Cerebellar nuclear complex (tissue), 1 donor: ENCODE measurements at places on chromosomes 6 and 20.

DNA sequence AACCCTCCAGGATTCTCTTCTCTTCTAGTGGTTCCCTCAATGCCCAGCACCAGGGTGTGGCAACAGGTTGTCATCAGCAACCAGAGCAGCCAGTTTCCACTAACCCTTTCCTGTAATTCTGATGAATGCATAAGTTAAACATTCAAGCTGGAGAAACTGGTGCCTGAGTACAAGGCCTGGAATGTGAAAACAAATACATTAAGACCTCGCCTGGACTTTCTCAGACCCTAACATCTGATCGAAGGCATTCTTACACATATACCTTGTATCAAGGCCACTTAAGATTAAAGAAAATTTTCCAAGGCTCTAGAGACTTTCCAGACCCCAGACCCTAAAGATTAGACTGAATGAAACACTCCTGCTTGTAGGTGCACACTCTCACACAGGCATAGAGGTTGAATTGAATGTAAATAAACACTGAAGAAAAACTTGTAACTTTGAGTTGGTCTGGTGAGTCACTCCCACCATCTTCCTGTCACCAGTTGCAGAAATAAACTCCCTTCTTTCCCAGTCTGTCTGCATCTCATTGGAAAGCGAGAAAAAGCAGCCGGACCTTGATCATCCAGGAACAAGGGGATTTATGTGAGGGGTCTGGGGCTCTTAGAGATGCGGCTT, 9.0 kb downstream of the LRP11 start:
- no peak for DNase-seq

DNA sequence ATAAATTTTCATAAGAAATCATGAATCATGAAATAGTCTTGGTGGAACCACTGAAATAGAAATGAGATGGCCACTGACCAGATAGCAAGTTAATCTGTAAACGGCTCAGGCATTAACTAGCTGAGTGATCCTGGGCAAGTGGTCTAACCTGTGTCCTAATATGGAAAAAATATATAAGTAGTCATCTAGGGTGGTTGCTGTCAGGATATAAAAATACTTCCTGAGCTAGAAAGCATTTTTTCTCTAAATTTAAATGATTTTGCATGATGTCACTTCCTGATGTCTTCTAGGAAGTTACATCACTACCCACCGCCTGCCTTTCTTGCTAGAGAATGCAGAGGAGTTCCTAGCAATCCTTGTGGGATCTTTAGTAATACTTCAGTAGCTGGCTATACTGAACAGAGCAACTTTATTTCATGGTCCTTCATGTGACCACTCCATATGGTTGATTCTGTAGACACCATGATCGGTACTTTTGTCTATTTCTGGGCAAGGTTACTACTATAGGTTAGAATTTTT, 228.1 kb upstream of the CEP162 start:
- DNase-seq: no peak

DNA sequence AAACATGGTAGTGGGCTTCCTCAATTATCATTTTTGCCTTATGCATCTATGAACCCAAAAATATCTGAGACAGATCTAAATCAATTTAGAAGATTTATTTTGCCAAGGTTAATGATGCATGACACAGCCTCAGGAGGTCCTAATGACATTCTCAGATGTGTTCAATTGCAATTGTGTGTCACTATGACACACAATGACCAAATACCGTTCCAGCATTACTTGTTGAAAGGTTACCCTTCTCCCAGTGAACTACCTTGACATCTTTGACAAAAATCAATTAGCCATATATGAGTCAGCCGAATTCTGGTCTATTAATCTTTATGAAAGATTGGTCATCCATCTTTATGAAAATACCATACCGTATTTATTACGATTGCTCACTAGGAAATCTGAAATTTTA, 592.5 kb upstream of the GJE1 start:
- no peak for DNase-seq

GRCh38 chr6:110389689-110390382, 25.5 kb downstream of the DDO start:
- no peak for DNase-seq

DNA sequence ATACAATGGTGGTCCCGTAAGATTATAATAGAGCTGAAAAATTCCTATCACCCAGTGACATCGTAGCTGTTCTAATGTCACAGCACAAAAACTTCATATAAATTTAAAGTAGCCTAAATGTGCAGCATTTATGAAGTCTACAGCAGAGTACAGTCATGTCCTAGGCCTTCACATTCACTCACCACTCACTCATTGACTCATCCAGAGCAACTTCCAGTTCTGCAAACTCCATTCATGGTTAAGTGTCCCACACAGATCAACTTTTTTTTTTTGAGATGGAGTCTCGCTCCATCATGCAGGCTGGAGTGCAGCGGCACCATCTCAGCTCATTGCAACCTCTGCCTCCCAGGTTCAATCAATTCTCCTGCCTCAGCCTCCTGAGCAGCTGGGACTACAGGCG, 20.9 kb upstream of the KCNG1 start:
- no peak for DNase-seq

DNA sequence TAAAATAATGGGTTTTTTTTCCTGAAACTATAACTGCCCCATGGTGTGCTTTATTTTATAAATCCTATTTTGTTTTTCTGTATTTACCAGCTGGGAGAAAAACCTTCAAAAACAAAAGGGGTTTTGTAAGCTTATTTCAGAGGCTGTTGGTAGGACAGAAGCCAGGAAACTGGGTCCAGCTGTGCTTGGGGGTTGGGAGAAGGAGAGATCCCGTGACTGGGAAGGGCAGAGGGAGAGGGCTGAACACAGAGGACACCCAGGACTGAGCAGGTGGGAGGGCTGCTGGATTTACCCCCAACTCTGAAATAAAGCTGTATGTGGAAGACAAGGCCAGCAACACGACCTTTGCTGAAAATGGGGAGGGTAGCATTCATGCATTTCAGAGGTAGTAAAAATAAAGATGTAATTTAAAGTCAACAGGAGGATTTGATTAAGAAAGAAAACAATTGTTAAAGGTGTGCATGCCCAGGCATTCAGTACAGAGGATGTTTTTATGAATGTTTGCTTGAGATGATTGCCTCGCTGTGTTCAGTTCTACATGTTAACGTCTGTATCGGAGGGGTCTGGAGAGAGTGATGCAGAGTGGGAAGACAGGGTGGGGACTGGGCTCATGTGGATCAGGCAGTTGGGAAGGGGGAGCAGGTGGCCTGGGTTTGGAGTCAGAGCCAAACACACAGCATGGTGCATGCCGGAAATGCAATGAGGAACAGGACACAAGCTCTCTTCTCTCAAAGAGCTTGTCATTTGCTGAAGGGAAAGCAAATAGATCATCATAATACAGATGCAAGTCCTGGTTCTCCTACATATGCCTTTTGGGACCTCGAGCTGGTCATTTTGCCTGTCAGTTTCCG, 21.4 kb downstream of the ARFGEF3 start:
- DNase-seq: no peak

DNA sequence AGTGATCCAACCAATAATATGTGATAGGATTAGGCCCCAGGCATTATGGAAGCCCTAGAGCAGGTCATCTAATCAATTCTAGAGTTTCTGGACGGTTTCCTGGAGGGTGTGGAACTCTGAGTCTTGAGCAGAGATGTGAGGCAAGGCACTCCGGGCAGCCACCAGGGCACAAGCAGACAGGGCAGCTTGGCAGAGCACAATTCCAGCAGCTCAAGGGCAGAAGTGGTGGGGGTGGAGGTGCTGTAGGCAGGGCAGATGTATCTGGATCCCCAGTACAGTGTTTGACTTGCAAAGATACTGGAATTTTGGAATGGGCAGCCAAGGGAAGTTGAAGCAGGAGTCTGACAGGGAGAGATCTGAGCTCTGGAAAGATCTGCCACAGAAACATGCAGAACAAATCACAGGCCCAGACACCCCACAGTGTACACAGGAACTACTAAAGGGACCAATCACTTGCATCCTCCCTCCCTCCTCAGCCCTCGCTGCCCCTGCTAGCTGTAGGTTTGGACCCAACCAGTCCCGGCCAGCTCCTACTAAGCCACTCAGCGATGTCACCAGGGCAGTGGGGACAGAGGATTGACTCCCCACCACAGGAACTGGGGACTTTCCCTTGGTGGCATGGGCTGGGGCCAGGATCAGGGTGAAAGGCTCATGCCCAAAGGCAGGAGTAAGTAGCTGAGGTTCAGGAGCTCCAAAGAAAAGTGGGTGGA, 47.0 kb downstream of the TFEB start:
- no peak for DNase-seq

GRCh38 chr6:84696166-84696565, 68.2 kb downstream of the TBX18 start:
- DNase-seq: no peak

DNA sequence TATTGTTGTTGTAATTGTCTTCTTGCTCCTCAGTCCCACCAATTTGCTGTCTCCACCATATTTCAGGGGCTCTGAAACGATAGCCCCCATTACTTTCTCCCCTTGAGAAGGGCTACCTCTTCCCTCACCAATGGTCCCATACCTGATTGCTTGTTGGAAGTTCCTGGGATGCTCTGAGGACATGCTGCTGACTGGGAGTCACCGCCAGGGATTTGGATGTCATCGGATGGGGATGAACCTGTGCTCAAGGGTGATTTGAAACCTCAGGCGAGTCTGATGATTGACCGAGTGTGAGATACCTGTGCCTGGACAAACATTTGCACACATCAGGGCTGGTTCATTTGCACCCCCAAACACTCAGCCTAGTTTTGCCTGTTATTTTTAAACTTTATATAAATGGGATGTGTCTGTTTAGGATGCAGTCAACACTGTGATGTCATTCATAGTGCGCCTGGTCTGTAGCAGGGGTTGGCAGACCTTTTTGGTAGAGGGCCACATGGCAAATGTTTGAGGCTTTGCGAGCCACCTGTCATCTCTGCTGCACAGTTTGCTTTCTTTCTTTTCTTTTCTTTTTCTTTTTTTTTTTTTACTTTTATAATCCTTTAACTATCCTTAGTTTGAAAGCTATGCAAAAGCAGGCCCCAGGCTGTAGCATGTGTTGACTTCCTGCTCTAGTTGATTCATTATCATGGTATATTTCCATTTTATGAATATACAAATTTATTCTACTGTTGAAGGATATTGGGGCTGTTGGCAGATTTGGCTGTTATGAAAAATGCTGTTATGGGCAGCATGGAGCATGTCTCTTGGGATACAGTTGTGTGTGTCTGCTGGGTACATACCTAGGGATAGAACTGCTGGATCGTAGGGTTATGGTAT, 118.5 kb upstream of the PHACTR3 start:
- peak; percentile 22 for DNase-seq

DNA sequence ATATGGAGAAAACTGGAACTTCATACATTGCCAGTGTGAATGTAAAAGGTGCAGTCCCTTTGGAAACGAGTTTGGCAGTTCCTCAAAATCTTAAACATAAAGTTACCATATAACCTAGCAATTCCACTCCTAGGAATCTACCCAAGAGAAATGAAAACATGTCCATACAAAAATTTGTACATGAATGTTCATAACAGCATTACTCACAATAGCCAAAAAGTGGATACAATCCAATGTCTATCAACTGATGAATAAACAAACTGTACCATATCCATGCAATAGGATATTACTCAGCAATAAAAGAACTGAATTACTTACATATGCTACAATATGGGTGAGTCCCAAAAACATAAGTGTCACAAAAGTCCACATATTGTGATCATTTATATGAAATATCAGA, 48.7 kb upstream of the ERVFRD-1 start:
- no peak for DNase-seq

- DNase-seq: no peak
Observed at GRCh38 chr6:36752886-36753506, 55.4 kb downstream of the RAB44 start.

- no peak for DNase-seq
Observed at GRCh38 chr6:13511913-13512717, 24.7 kb upstream of the GFOD1 start.

GRCh38 chr6:138258991-138259390, 40.7 kb upstream of the PBOV1 start:
- DNase-seq: no peak

- DNase-seq: no peak
Observed at GRCh38 chr6:157811476-157812173, 11.4 kb upstream of the SNX9 start.

GRCh38 chr6:16512544-16513290, 248.5 kb downstream of the ATXN1 start:
- DNase-seq: no peak

- DNase-seq: no peak
Observed at GRCh38 chr6:95967594-95967993, 48.2 kb upstream of the FUT9 start.

GRCh38 chr6:139219271-139219729, 72.5 kb downstream of the TXLNB start:
- DNase-seq: no peak

DNA sequence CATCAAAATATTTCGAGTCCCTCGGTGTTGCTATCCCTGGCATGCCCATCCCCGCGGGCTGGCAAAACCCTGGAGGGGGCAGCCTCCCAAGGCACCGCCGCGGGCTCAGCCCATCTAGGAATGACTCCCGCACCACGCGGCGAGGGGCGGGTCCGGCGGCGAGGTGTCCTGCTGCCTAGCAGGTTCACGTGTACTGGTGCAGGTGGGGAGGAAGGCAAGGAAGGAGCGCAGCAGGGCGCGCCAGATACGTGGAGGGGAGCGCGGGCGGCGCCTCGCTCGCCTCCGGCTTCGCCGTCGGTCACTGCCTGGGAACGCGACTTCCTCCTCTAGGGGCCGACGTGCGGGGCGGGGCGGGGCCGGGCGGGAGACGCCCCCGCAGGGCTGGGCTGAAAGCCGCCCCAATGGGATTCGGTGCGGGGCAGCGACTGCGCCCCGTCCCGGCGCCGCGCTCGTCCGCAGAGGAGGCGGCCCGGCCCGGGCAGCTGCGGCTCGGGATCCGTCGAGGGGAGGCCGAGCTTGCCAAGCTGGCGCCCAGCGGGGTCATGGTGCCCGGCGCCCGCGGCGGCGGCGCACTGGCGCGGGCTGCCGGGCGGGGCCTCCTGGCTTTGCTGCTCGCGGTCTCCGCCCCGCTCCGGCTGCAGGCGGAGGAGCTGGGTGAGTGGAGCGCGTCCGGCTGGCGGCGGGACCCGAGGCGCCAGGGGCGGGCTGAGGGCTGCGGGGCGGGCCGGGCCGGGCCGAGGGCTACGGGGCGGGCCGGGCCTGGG, at the start of gene DCBLD1:
Gene DCBLD1, plus strand, starts transcription at position 435 of the 764 bp plus-strand sequence. Its CDS starts 108 bp downstream, at position 543.
- DNase-seq: no peak

GRCh38 chr6:161383951-161384350, 110.1 kb upstream of the AGPAT4 start:
- DNase-seq: no peak

DNA sequence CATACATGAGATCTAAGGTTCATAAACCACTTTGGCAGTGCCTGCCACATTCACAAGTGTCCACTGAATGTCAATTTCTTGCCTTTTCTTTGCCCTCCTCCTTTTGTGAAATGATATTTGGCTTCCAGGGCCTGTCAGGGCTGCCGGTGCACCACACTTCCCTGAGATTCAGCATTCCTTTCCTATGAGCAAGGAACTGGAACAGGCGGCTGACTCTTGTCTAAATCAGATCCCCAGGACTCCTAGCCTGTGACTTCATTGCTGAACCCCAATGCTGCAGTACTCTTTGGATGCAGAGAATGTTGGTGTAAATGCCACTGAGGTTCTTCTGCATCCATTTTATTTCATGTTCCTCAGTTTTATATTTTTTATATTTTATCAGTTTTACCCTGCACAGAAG, 172.2 kb downstream of the ARID1B start:
- DNase-seq: no peak

- no peak for DNase-seq
Observed at GRCh38 chr6:110699780-110700179, 115.5 kb downstream of the CDK19 start.
